ENCODE measurements at places on chromosomes 7 and 10.

DNA sequence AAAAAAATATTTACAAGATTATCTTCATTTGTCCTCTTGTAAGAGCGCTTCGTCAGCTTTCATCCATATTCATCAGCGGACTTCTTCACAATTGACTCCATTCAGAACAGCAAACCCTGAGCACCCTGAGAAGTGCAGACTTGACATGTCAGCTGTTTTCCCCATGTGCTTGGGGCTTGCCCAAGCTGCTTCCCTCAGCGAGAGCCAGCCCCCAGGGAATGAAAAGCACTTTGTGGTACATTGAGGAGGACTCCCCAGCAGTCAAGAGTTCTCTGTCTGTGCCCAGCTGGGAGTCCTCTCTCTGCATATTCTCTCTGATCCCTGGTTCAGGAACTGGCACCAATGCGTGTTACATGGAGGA, 22.7 kb downstream of the HKDC1 start:
- no peak for DNase-seq

- DNase-seq, result no peak
These were observed 311.7 kb upstream of the NFE2L3 start for GRCh38 chr7:25840209-25840792.

GRCh38 chr7:22675917-22676343, 51.1 kb upstream of the IL6 start:
- no peak for DNase-seq

- DNase-seq, result no peak
These were observed 394.4 kb downstream of the CALN1 start for GRCh38 chr7:72017756-72018155.

DNA sequence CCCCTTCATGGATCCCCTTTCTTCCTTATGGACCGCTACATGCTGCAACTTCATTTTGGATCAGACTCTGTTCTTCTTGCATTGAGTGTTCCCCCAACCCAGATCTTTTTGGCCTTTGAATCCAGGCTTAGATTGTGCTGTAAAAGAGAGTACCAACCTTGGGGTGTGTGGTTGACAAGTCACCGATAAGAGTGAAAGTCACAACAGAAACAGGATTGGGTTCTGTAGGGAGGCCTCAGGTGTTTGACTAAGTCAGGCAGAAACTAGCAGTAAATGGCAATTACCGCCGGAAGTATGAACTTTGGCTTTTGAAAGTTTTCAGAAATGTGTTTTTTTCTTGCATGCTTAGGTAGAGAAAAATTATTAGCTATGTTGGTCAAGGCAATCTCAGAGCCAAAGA, 89.3 kb downstream of the TMEM106B start:
- DNase-seq, result no peak

Data from ACHN (cell line).